ENCODE measurements at places on chromosomes 12 and 14.

- DNase-seq: no peak
Measured at GRCh38 chr12:49534731-49535278, 4.0 kb upstream of the KCNH3 start.

DNA sequence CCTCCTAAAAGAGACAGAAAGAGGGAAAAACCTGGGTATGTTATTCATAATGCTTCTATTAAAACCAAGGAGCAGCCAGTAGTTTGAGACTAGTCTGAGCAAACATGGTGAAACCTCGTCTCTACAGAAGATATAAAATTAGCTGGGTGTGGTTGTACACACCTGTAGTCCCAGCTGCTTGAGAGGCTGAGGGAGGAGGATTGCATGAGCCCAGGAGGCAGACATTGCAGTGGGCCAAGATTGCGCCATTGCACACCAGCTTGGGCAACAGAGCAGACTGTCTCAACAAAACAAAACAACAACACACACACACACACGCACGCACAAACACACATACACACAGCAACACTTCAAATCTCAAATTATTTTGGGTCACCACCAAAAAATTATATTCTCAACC, 27.8 kb downstream of the HECTD4 start:
- no peak for DNase-seq

DNA sequence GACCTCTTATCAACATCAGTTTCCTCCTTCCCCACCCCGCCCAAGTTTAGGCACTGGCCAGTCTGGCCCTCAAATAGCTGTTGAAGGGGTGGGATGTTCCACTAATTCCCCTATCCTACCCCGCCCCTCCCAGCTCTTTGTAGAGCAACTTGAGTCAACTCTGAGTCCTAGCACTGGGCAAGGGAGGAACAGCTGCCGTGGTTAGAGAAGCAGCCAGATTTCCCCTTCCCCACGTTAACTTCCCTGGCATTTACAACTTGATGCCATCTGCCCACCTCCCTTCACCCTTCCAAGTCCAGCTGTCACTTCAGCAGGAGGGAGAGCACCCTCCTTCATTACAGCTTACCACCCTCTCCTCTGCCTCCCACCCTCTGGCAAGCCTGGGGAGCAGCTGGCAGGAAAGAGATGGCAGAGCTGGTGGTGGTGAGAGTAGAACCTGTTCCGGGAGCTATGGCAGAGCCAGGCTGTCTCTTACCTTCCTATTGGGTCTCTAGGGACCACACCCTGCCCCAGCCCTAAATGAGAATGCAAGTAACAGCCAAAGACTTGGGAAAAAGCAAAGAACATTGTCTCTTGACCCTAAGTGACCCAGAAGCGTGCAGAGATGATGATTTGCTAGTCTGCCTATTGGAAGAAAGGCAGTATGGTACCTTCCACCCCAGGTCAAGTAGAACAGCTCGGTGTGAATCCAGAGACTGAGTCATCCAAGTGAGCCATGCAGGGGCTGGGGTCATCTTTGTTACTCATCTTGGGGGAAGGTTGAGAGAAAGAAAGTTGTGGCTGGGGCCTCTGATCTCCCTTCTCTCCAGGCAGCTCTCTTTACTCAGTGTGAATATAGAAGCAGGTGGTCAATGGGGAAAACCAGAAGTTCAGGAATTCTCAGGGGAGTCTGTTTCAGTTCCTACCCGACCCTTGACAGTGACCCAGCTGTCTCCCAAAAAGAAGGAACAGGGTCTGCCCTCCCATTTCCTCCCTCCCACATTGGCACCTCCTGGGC, 1.5 kb downstream of the BLOC1S1 start:
- DNase-seq: no peak

GRCh38 chr14:93276031-93276716, 56.7 kb downstream of the BTBD7 start:
- no peak for DNase-seq

DNA sequence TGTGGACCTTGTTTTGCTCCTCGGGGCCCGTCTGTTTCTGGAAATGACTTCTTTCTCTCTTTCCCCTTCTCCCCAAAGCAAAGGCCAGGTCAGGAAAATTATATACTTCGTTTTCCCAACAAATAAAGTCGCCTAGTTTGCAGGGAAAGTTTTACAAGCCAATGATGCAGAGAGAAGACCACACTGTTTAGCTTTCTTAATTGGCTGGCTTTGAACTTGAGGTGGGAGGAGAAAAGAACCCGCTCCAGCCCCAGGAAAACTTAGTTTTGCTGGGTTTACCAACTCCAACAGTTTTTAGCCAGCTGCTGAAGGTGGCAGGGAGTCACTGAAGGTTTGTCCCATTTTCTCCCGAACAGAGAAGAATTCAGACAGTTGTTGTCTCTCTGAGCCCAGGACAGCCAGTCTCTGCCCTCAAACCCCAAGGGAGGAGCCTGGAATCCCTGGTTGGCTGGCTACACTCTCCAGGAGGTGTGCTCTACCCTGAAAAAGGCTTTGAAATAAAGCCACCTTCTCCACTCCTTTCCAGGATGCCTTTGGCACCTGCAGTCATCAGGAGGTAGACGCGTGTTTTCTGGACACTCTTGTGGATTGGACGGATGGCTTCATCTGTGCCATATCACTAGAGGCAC, 24.8 kb downstream of the BCL11B start:
- no peak for DNase-seq

- no peak for DNase-seq
Measured at GRCh38 chr12:122158700-122159285, 15.2 kb downstream of the IL31 start.

All from GM19239 (cell line).